Esophagus mucosa (tissue), 1 donor: ENCODE measurements at places on chromosomes 16 and 17. TPM values are rescaled to one million over a fixed set of nuclear protein-coding genes. Genes with fewer than 3 reads are reported as not detected.

DNA sequence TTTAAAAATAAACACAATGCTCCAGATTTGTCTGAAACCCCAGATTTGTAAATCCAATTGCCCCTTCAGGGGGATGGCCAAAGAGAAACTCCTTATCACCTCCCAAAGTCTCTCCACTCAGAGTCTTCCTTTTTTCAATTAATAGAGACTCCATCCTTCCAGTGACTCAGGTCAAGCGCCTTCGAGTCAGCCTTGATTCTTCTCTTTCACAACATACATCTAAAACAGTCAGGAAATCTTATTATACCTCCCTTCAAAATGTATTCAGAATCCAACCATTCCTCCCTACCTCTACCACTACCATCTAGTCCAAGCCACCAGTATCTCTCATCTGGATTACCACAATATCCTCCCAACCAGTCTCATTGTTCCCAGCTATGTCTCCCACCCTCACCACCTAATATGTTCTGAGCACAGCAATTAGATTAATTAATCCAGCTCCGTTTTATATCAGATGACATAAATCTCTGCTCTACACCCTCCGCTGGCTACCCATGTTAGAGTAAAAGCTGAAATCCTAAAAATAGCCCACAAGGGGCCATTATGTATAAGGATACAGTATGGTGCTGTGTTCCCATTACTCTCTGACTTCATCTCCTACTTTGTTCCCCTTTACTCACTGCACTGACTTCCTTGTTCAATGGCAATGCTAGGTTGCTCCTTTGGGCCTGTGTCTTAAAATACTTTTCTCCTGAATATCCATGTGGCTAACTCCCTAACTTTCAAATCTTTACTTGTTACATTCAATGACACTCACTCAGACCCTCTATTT is 11.8 kb downstream of the SIAH1 start:
- no peak for ATAC-seq

- no peak for ATAC-seq
These were observed 38.3 kb downstream of the MGAT5B start for GRCh38 chr17:76906463-76906862.

- ATAC-seq = no peak
These were observed 5.4 kb upstream of the GOSR2 start for GRCh38 chr17:46917516-46917915.

GRCh38 chr17:16888413-16889087 is 83.4 kb downstream of the TNFRSF13B start:
- no peak for ATAC-seq

- no peak for ATAC-seq
These were observed 83.8 kb downstream of the PMP22 start for GRCh38 chr17:15181333-15181732.

- no peak for ATAC-seq
These were observed 66.1 kb upstream of the NLK start for GRCh38 chr17:27976331-27976730.

- no peak for ATAC-seq
These were observed 145.6 kb upstream of the MYOCD start for GRCh38 chr17:12519956-12520594.

DNA sequence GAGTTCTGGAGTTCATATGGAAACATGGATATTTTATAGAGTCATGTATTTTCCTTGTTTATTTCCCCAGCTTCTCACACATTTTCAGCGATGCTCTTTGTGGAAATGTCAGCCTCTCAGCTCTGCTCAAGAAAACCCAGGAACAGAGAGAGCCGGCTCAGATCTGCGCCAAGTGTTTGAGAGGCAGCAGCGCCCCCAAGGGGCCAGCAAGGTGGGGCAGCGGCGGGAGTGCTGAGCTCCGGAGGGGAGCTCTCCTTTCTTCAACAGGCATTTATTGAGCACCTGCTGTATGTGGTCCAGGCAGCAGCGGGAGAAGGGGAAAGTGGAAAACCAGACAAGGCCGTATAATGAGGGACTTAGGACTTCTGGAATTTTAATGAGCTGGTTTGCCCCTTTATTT is 421.1 kb upstream of the C16orf82 start:
- no peak for ATAC-seq

GRCh38 chr17:41103896-41104295 is 1.3 kb upstream of the KRTAP4-9 start:
- ATAC-seq = no peak

DNA sequence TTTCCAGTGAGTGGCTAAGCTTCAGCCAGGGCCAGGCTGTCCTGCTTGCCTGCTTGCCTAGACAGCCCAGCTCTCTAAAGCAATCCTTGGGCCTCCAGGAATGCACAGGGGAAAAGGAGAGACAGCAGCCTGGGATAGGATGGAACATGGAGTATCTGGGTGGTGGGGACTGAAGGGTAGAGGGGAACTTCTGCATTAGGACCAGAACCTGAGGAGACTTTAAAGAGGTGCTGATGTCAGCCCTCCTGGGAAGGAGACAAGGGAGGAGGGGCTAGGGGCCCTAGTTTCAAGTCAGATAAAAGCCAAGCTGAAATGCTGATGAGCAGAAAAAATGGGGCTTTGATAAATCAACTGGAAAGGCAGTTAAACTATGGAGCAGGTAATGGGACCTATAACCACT is 1.8 kb downstream of the HOXB7 start:
- ATAC-seq = no peak

DNA sequence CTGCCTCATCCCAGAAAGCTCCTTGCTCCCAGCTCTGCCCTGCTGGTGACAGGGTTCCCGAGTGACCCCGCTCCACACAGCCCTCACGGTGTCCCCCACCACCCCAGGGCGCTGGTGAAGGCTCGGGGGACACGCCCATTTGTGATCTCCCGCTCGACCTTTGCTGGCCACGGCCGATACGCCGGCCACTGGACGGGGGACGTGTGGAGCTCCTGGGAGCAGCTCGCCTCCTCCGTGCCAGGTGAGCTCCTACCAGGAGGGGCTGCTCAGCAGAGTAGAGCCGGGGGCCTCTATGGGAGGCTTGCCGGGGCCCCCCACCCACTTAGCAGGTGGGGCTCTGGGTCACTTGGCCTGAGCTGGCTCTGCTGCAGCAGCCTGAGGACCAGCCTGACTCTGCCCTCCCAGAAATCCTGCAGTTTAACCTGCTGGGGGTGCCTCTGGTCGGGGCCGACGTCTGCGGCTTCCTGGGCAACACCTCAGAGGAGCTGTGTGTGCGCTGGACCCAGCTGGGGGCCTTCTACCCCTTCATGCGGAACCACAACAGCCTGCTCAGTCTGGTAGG is 11.2 kb downstream of the GAA start:
- ATAC-seq = no peak

GRCh38 chr17:77109764-77110359 is 30.9 kb upstream of the SEC14L1 start:
- ATAC-seq = peak; percentile 36

DNA sequence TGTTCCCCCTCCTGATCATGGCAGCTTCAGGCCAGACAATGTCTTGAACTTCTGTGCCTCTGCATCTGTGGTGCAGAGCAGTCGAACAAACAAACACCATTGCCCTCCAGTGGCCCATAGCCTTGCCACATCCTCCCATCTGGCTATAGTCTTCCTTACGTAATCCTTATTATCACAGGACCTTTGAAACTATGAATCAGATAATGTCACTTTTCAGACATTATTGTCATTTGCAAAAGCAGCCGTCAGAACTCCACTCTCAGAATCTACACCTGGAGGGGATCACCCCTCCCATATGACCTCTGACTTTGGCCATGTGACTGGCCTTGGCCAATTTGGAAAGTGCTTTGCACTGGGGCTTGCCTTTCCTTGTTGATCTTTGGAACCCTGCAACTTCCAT is 387.3 kb downstream of the MAF start:
- no peak for ATAC-seq

ADAM11 gene
- 0.96 TPM for total RNA-seq

ANKRD40CL gene
- not detected for total RNA-seq

MRPL10 gene
- total RNA-seq = 26.7 TPM

CACNG5 gene
- not detected for total RNA-seq

ACSM2B gene
- not detected for total RNA-seq
